Endothelial cell of umbilical vein (primary cell): ENCODE measurements at places on chromosomes 11 and 22. TPM values are rescaled to one million over a fixed set of nuclear protein-coding genes. Genes with fewer than 3 reads are reported as not detected.

DNA sequence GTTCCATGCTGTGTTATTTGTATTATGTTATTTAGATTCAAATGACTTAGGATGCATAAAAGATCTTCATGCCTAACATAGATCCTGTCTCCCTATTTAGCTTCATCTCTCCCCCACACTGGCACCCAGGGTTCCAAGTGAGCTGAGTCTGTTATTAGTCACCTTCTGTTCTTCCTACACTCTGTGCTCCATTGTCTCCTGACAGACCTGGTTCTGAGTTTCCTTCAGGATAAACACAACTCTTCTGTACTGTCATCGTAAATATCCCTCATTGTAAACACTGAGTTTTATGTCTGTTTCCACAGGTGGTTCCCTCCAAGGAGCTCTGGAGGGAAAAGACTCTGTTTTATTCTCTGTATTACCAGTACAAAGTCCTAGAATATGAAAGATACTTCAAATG is 8.7 kb downstream of the MMP26 start:
- DNase-seq, result no peak

DNA sequence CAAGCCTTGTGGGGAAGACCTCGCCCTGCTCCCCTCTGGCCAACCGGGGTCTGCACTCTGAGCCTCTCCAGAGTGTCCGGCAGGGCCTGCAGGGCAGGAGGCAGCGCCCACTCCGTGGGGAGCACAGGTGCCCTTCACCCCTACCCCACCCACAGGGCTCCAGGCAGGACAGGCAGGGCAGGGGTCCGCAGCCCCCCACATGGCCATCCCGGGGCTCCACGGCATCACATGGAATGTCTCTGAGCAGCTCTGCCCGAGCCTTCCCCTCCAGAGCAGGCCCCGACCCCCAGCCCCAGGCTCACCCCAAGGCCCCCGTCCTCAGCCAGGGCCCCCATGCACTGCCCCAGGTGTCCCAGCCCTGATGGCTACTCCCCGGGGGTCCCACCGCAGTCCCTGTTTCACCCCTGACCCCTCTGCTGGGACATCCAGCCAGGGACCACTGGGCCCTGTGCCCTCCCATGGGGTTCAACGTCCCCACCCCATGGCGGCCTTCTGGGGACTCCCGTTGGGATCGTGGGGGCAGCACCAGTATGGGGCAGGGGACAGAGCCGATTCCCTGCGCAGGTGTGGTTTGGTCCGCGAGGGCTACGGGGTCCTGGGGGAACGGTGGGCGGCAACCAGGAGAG is 77.7 kb downstream of the BRD1 start:
- DNase-seq, result no peak

DNA sequence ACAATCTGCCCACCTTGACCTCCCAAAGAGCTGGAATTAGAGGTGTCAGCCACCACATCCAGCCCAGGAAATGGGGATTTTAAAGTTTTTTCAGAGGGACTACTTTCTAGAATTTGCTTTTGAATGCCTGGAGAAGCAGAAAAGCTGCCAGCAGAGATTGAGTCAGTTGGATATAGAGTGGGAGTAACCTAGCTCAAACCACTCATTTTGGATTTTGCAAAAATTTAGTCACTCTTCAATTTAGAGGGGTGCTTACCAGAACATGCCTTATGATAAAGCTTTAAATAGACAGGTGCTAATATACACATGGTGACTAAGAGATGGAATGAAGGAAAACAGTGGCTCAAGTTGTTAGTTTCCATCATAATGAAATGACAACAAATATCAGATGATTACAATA is 26.5 kb upstream of the PSMA1 start:
- DNase-seq, result no peak

DNA sequence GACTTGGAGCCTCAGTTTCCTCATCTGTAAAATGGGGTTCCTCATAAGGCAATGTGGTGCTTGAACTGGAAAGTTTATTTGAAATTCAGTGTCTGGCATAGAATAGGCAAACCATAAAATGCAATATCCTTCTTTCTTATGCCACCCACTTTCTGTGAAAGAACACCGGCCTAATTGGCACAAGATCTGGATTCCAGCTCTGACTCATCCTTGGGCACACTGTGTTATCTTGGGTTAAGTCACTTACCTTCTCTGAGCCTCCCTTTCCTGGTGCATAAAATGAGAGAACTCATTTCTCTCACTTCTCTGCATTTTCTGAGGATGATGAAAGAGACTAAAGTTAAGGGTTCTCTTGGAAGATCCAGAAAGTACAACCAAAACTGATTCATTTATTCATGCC is 5.1 kb downstream of the INSC start:
- no peak for DNase-seq

DNA sequence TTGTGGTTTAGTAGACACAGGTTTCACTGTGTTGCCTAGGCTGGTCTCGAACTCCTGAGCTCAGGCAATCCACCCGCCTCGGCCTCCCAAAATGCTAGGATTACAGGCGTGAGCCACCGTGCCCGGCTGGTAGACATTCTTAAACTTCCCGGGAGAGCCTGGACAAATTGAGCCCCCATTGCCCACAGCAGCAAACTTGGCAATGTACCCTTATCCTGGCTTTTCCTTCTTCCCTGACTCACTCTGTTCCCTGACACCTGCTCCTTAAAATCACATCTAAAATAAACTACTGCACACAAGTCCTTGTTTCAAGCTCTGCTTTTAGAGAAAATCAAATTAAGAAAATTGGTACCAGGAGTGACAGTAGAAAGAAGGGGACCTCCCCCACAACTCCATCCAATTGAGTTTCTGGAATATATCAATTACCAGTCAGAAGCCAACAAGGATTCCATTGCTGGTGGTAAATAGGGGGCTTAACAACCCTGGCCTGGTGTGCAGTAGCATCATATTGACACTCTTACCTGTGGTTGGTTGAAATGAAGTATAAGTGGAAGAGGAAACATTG is 7.4 kb upstream of the MCHR1 start:
- no peak for DNase-seq

- peak; percentile 76 for DNase-seq
These were observed 727.6 kb downstream of the METTL15 start for GRCh38 chr11:28835790-28836189.

GRCh38 chr11:650482-650881 is 13.4 kb downstream of the DRD4 start:
- no peak for DNase-seq

GRCh38 chr11:46913484-46913883 is 4.9 kb downstream of the LRP4 start:
- DNase-seq, result no peak

DNA sequence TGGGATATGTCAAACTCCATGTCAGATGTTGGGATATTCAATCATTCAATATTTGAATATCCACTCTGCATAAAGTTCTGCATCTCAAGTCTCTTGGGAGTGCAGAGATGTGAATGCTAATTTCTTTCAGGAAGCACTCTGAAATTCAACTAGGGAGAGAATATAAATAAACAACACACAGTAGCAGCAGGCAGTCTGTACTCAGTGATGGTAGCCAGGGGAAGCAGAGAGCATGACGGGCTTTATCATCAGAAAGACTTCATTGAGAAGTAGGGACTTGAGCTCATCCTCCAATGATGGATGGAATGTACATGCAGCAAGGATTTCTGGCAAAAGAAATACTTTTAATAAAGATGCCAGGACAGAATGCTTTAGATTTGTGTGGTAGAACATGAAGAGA is 9.8 kb upstream of the TEAD1 start:
- no peak for DNase-seq

GRCh38 chr11:110452720-110453119 is 23.0 kb downstream of the FDX1 start:
- DNase-seq, result no peak

DNA sequence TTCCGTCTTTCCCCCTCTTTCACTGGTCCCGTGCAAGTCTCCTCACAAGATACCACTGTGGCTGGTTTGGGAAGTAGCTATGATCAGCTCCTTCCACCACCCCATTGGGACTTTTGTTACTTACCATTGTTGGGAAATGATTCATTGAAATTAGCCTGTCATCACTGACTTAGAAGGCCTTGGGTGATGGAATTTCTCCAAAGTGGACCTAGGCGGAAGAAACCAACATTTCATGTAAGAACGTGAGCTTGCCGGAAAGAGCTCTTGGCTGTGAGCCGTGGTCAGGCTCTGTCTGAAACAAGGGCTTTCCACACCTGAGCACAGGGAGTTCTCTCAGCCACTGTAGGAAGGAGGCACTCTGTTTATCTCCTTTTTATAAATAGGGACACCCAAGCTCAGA is 23.5 kb upstream of the CRYBB3 start:
- DNase-seq, result no peak

- no peak for DNase-seq
These were observed 103.0 kb upstream of the OPCML start for GRCh38 chr11:133635244-133635739.

DNA sequence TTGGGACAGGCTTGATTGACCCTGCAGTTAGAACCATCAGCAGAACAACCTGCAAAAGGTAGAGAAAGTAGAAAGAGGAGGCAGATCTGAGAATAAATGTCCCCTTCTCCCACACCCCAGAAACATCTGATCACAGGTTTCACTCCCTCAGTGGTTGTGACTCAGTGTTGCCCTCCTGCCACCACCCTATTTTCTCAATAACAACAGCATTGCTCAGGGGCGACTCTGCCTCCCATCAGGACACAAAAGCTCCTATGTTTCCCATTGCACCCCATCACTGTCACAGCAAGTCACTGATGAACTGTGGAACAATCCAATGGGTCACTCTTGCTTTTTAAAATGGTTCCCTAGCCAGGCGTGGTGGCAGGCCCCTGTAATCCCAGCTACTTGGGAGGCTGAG is 110.2 kb downstream of the RASSF10 start:
- no peak for DNase-seq

DNA sequence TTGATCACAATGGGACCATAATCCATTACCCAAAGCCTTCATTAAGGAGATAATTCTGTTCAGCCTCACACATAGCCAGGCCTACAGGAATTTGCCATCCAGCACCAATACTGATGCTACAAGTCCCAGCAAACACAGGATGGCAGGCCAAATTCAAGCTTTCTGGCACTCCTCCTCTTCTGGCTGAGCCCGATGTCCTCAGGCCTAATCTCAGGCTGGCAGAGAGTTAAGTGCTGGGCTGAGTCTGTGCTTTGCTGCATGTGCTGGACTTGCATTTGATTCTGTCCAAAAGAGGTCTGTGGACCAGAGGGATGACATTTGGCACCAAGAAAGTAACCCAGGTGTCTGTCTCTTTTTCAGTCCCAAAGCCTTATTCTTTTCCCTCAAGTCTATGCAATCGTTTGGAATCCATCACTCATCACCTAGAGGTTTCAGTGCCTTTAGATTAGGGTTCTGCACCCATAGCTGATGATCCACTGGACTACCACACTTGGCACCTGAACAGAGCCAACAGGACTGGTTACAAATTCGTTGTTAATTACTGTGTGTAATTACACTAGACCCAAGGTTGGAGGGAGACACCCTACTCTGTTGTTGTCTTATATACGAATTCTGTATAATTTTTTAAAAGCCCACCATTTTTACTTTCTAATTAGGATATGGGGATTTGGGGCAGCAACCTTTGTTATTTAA is 19.4 kb upstream of the LIN7C start:
- DNase-seq, result no peak

GRCh38 chr22:44046485-44047141 is 22.5 kb downstream of the PARVB start:
- no peak for DNase-seq

DNA sequence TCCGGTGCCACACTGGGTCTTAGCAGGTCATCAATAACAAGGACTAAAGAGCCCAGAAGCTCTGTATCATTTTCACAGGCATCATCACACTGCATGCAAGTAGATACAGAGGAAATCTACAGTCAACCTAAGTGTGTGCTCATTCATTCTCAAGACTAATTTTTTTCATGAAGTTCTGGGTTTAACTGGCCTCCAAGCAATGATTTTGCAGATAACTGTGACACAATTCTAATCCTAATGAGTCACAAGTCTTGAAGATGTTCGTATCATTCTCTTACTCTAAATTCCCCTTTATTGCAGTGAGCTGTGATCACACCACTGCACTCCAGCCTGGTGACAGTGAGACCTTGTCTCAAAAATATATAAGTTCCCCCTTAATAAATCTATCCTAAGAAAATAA is 2.5 kb downstream of the OR52W1 start:
- DNase-seq, result no peak

GRCh38 chr11:75334976-75335375 is 16.5 kb downstream of the ARRB1 start:
- no peak for DNase-seq

GRCh38 chr22:38766076-38766777 is 10.4 kb upstream of the SUN2 start:
- peak; percentile 30 for DNase-seq

GRCh38 chr22:46848197-46848596 is 85.7 kb downstream of the TBC1D22A start:
- no peak for DNase-seq

DNA sequence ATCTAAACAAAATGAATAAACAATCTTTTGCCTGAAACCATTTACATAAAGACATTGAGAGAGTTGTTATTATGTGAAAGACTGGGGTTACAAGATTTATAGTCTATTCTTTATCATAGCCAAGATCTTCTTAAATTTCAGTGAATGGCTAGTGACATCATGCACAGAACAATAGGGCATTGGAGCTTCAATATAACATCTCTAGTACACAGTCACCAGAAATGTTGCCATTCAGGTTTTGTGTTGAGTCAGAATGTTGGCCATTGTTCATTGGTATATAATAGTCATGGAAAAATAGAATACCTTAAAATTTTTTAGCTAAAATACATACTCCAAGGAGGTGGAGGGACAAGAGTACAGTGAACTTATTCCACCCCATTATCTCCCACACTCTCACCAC is 44.3 kb downstream of the SLC5A12 start:
- no peak for DNase-seq

DNA sequence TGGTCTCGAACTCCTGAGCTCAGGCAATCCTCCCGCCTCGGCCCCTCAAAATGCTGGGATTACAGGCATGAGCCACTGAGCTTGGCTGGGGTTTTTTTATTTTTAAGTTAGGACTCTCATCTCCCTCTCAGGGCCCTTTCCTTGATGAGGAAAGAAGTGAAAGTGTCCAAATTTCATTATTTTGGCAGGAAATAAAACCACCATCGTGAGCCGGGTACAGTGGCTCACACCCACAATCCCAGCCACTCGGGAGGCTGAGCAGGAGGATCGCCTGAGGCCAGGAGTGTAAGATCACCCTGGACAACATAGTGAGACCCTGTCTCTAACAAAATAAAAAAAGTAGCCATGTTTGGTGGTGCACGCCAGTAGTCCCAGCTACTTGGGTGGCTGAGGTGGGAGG is 99.4 kb downstream of the FBXO7 start:
- no peak for DNase-seq

- DNase-seq, result no peak
These were observed 705 bp downstream of the UNC93B1 start for GRCh38 chr11:68002938-68003845.

GRCh38 chr11:119918347-119918746 is 189.3 kb upstream of the NECTIN1 start:
- DNase-seq, result no peak

The YPEL4 gene
- 0.24 and 0.30 TPM in 2 replicates for total RNA-seq

The PACSIN3 gene
- total RNA-seq, result 27.2 and 29.0 TPM in 2 replicates

The P2RX3 gene
- total RNA-seq, result not detected in 2 replicates

The PLAAT2 gene
- total RNA-seq, result not detected in 2 replicates

The OTOG gene
- not detected in 2 replicates for total RNA-seq

The OR52N4 gene
- total RNA-seq, result not detected in 2 replicates

The TST gene
- total RNA-seq, result 38.0 and 39.2 TPM in 2 replicates

The PPME1 gene
- 35.0 and 37.2 TPM in 2 replicates for total RNA-seq

The SYT7 gene
- 0.55 and 0.78 TPM in 2 replicates for total RNA-seq

The P4HA3 gene
- total RNA-seq, result 15.0 and 26.9 TPM in 2 replicates
